NCI-H748 treated with DMSO at 0.1 percent for 48 hours (cell line): ENCODE measurements at places on chromosomes 12 and 14.

GRCh38 chr12:60863421-60863820 is 1267.6 kb downstream of the SLC16A7 start:
- no peak for DNase-seq

DNA sequence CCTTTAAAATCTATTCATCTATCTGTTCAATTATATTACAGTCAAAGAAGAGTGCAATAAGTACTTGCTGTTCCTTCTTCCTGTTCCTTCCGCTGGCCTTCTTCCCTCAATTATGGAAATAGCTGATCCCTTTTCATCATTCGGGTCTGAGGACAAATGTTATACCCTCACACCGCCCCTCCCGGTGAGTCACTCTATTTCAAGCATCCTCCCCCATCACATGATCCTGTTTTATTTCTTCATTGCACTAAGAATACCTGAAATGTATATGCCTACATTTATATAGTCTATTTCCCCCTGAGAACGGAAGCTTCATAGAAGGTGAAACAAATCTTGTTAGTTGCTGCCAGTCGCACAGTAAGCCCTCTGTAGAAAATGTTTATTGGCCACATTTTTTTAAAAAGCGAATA is 2.5 kb downstream of the SLC38A1 start:
- DNase-seq = peak; percentile 34

- DNase-seq = peak; percentile 35
Measured at GRCh38 chr14:31510222-31510621, 22.4 kb upstream of the GPR33 start.

DNA sequence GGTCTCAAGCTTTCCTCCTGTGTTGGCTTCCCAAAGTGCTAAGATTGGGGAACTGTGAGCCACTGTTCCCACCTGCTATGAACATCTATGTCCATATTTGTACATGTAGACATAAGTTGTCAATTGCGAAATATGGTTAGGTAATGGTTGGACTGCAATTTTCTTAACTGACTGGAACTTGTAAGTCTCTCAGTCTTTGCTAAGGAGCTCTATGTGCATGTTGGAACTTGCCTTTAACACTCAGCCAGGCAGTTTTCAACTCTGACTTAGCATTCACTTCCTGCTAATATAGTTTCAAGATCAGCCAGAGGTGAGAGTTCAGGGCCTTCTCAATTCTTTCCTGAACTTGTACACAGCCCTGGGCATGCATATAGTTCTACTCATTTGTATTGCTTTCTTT is 44.5 kb upstream of the EEA1 start:
- no peak for DNase-seq

DNA sequence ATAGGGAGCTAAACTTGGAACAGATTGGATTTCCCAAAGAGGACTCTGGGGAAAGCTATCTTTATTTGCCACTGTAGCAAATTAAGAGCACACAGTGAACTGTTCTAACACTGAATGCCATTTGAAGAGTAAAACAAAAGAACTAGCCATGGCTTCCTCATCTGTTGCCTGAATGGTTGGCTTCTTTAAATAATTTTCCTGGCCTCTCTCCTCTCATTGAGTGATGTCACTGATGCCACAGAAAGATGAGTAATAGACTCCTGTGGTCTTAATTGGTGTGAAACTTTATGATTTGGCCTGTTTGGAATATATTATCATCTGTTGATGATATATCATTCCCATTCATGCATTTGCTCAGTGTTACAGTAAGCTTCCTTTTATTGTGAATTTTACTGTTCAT is 42.5 kb downstream of the WDR20 start:
- DNase-seq = no peak

DNA sequence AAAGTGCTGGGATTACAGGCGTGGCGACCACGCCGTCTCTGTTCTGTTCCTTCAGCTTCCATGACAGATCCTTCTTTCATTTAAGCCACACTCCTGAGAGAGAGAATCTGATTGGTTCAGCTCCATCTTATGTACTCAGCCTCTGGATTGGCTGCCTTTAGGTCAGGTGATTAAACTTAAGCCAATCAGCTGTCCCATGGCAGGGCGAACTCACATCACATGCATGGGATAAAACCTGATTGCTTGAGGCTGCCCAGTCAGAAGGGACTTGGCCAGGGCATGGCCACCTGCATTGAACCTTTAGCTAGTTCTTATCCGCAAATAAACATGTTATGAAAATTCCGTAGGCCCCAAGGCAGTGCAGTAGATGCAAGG is 274.2 kb downstream of the SUDS3 start:
- DNase-seq = no peak

GRCh38 chr14:32021341-32021740 is 55.8 kb upstream of the ARHGAP5 start:
- DNase-seq = no peak

GRCh38 chr12:116346222-116346621 is 68.7 kb upstream of the MED13L start:
- no peak for DNase-seq

GRCh38 chr14:39265033-39265432 is 31.3 kb downstream of the MIA2 start:
- no peak for DNase-seq

DNA sequence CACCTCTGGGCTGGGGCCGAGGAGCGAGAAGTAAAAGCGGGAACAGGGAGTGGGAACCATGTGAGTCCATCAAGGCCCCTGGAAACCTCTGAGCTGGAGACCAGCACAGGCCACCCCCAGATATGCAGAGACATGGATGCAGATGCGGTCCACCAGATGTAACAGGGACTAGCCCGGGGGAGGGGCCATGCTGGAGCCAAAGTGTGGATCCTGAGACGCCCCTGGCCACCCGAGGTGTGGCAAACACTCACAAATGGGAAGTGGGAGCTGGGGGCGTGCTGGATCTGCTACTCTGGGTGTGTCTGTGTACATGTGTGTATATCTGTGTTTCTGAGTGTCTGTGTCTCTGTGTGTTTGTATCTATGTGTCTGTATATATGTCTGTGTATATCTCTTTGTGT is 12.8 kb downstream of the MYL2 start:
- DNase-seq = no peak

- no peak for DNase-seq
Measured at GRCh38 chr14:36751106-36751505, 89.4 kb downstream of the PAX9 start.

DNA sequence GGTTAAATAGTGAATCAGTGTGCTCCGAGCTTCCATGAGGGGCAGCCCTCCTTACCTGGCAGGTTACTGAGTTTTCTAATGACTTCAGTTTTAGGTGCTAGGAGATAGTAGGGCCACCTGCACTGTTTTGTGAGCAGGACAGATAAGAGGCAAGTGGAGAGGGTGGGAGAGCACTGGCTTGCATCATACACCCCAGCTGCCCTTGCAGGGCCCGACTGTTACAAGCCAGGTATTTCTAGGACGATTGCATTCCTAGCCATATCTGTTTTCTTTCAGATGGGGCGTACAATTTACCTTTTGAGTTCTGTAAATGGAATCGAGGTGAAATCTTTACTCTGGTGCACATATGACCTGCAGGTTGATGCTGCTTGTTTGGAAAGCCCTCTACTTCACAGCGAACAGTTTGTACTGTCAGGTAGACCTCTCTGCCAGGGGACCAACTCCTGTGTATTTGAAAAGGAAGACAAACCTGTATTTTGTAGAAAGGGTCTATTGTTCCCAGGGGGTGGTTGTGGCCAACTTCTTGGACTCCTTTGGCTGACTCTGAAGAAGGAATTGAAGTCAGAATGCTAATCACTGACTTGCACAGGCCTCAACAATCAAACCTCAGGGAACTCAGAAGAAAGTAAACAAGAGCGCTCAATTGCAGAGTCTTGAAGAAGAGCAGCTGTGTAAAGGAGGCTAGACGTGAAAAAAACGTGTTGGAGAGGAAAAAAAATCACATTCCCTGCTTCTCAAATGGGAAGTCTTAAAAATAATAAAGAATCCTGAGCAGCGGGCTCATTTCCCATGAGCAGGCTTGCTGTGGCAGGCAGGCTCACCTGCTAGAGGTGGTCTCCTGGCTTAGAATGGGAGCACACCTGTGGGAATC is 57.3 kb downstream of the ETV6 start:
- DNase-seq = no peak

- no peak for DNase-seq
Measured at GRCh38 chr12:122656298-122656697, 46.9 kb downstream of the HCAR2 start.

- no peak for DNase-seq
Measured at GRCh38 chr12:92953747-92954146, 24.7 kb upstream of the EEA1 start.

DNA sequence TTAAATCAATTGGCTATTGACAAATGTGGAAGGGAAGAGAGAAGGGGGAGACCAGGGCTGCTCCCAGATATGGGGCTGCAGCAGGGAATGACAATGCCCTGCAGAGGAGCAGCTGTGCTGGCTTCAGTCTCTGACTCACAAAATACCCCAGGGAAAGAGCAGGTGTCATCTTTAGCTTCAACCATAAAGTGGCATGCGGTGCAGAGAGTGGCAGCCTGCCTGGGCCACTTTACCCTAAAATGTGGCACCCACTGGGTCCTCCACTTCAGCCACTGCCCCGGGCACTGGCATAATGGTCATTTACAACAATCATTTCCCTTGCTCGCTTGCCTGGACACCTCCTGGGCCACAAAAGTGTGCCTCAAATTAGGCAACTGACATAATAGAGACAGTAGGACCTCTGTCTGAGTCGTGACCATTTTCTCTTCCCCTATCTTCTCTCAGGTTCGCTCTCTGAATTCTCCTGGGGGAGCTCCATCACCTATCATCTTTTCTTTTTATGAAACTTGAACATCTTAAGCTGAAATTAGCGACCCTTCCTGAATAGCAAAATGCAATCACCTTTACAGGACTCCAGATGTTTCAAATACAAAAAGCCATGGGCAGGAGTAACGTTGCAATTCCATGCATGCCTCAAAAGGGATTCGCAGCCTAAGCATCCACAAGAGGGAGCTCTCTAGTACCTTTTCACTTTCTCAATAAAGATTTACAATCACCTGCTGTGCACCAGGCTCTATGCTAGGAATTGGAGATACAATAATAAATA is 179.9 kb upstream of the ATF7IP start:
- DNase-seq = peak; percentile 70

DNA sequence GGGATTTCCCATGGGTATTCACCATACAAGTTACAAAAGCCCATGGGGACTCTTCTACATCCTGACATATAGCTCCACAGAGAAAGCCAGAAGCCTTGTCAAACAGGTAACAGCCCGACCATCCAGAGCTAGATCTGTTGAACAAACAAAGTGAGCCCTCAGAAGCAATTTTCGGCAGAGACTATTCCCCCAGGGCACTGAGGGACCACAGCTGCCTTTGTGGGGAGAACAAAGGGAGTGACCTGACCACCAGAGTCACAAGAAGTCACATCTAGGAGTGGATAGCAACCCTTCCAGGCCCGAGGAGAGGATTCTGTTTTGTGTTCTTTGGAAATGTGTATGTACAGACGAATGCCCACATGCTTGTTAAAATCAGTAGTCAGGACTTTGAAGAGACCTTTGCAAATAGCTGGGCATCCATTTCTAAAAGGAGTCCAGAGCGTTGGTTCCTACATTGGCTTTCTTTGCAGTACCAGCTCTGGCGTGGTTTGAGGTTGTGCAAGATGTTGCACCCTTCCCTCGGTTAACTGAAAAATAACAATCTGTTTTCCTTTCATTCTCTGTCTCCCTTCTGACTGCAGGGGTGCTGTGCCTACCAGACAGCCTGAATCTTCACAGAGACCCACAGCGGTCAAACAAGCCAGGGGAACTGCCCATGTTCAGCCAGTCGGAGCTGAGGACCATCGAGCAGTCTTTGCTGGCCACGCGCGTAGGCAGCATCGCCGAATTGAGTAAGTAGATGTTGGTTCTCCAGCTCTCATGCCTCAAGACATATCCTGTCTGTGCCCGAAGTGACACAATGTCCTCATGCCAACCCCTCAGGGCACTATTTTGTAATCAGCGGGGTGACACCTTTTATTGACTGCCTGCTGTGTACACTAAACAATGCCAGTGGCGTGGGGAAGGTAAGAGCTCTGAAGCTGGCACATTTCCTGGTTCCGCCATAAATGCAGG is 165.4 kb upstream of the PWP1 start:
- no peak for DNase-seq

DNA sequence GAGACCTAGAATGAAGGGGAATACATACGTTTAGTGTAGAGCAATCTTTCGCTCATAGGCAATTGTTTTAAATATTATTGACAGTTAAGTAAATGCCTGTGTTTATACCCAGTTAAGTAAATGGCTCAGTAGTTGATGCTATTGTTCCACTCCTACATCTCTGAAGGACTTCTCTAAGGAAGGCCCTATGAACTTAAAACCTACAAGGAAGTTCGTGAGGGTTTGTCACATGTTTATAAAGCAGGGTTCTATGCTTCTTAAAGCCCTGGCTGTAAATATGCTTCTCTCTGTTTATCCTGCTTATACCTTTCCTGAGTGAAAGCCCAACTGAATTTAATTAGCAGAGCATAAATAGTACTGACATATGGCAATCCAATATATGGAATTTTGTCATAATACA is 282.1 kb upstream of the NPAS3 start:
- no peak for DNase-seq

GRCh38 chr12:81542065-81543010 is 216.8 kb downstream of the PPFIA2 start:
- DNase-seq = no peak

- DNase-seq = no peak
Measured at GRCh38 chr14:75144944-75145343, 18.1 kb upstream of the NEK9 start.

GRCh38 chr12:51399891-51400290 is 8.7 kb upstream of the GALNT6 start:
- no peak for DNase-seq

DNA sequence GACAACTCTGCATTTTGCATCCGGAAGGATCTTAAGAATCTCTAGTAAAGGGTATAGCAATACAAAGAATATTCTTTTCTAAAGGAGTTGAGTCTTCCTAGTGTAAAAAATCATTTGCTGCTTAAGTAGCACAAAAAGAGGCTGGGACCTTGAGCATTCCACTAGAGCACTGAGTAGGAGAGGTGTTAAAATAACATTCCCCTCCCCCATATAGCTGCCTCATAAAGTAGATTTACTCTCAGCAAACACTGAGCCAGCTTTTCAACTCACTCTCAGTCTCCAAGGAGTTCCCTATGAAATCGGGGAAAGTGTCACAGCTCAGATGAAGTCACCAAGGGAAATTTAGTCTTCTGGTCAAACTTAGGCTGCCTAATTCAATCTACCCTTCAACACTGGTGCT is 592.7 kb downstream of the ETNK1 start:
- no peak for DNase-seq

DNA sequence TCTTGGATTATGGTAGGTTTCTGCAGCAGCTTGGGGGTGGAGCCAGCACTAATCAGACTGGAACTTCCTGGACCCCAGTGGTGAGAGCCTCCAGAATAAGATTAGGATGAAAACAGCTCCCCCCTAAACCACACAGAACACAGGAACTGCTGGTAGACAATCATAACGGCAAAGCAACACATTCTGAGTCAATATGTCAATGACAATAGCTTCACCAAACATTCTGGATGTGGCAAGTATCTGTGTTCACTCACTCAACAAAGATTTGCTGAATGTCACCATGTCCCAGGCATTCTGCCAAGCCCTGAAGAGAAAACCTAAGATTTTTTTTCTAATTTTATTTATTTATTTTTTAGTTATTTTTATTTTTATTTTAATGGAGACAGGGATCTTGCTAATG is 65.2 kb downstream of the LRRC74A start:
- no peak for DNase-seq

GRCh38 chr14:100532154-100532861 is 54.9 kb downstream of the BEGAIN start:
- DNase-seq = no peak

- DNase-seq = no peak
Measured at GRCh38 chr14:65833267-65833880, 420.8 kb downstream of the FUT8 start.
